Fibroblast of skin of left quadriceps (primary cell): ENCODE measurements at places on chromosomes 1 and 21.

DNA sequence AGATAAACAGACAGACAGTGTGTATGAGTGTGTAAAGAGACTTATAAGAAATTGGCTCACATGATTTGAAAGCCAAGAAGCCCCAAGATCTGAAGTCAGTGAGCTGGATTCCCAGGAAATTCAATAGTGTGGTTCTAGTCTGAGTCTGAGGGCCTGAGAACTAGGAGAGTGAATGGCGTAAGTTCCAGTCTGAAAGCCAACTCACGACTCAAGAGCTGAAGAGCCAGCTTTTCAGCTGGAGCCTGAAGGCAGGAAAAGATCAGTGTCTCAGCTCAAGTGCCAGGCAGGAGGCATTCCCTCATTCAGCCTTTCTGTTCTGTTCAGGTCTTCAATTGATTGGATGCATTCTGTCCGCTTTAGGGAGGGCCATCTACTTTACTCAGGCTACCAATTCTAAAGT, 257.2 kb downstream of the PLPP3 start:
- no peak for DNase-seq

GRCh38 chr1:1122078-1122811, 6.4 kb upstream of the C1orf159 start:
- peak; percentile 32 for DNase-seq

DNA sequence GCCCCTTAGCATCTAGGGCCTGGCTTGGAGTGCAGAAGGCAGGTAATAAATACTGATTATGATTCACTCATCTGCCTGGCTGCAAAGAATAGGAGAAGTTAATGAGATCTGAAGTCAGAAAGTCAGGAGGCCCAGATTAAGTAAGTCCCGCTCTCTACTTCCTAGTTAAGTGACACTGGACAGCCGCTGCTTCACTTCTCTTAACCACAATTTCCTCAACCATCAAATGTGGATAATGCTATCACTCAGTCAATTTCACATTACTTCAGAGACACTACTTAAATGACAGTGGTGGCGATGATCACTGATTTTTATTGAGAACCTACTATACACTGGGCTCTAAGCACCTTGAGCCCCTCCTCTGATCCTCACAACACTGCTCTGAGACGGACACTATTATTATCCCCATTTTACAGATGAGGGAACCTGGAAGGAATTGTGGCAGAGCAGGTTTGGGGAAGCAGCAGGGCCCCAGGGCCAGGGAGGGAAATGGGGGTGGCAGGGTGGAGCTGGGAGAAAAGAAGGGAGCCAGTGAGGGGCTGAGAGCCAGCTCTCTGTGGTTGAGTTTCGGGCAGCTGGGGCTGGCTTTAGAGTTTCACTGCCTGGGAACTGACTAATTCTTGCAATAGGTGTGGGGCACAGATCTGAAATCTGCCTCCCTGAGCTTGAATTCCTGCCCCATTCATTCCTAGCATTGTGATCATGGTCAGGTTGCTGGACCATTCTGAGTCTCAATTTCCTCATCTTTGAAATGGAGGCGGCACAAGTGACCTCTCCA, 2.4 kb upstream of the E2F2 start:
- DNase-seq = no peak

GRCh38 chr1:4796161-4797015, 142.0 kb downstream of the AJAP1 start:
- DNase-seq = no peak

DNA sequence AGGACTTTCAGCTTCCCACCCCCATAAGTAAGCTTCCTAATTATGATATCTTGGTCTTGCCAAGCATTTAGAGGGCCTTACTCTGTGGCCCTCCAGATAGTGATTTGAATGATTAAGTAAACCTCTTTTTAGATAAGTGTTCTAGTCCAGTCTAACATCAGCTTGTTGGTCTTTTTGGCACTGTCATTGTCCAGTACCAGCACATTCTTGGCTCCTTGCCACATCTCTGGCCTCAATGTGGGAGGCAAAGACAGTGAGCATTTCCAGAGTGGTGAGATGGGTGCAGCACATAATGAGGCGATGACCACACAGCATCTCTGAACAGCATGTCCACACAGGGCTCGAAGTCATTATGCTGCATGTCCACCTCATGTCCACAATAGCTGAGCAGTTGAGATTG, 6.1 kb downstream of the CAPZA1 start:
- no peak for DNase-seq

DNA sequence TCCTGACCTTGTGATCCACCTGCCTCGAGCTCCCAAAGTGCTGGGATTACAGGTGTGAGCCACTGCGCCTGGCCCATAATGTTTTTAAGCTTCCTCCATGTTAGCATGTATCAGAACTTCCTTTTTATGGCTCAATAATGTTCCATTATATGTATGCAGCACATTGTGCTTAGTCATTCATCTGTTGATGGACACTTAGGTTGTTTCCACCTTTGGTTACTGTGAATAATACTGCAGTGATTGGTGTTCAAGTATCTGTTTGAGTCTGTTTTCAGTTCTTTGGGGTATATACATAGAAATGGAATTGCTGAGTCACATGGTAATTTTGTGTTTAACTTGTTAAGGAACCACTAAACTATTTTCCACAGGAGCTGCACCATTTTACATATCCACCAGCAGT, 17.7 kb downstream of the CMPK1 start:
- no peak for DNase-seq

GRCh38 chr21:31426235-31426797, 82.3 kb upstream of the TIAM1 start:
- DNase-seq = no peak

GRCh38 chr1:225418059-225418458, 9.8 kb downstream of the LBR start:
- DNase-seq = no peak

DNA sequence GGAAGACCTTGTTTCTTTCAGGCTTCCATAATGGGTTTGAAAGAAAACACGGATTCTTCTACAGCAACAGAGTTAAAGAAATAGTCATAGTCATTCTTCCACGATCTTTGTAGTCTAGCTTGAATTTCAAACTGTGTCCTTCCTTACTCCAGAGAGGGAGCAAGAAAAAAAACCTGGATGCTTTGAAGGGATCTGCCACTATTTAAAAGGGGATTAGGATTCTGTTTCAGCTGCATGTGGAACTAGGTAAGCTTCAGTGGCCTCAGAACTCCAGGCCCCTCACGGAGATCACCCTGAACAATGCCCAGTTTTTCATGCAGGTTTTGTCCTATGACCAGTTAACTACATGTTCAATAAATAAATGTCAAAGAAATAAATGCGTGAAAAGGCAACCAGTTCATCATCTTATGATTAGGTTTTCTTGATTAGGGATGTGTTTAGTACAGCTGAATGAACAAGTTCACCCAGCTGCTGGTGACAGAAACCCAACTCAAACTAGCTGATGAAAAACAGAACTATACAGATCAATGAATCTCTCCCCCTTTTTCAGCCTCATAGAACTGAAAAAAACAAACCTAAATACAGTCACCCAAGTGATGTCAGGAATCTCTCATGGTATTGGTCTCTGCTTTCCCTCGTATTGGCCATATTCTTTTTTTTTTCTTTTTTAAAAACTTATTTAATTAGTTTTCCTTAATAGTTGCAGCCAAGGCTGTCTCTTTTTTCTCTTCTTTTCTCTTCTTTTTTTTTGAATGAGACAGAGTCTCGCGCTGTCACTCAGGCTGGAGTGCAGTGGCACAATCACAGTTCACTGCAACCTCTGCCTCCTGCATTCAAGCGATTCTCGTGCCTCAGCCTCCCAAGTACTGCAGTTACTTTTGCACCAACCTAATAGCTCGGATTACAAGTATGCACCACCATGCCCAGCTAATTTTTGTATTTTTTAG, 14.6 kb upstream of the MPZL1 start:
- no peak for DNase-seq

GRCh38 chr1:6317098-6317760, 56.3 kb upstream of the GPR153 start:
- no peak for DNase-seq

DNA sequence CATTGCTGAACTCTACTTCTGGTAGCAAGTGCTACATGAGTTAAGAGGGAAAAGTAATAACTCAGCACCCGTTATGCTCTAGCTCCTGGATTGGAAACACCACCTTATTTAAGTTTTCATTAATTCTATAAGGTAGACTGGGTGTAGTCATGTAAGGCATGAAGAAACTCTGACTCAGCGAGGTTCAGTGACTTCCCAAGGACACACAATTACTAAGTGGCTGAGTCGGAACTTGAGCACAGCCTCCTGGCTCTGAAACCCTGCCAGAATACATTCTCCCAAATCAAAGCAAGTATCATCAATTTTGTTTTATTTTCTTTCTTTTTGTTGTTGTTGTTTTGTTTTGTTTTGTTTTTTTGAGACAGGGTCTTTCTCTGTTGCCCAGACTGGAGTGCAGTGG, 29.1 kb upstream of the SCCPDH start:
- DNase-seq = no peak

GRCh38 chr1:212712451-212713303, 13.0 kb upstream of the BATF3 start:
- DNase-seq = peak; percentile 58

DNA sequence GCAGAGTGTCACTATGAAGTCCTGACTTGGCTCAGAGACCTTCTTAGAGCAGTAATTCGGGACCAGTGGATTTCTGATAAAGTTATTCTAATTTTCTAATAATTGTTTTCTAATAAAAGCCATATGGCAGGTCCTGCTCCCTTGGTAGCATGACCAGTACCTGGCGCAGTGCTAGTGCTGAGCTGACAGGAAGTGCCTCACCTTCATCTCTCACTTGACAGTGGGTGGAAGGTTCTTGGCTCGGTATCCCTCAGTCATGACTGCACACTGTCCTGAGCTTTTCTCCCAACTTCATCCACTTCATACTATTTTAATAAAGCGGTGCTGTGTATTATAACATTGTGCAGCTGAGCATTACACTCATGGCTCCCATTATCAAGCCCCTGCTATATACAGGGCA, 14.1 kb downstream of the VANGL1 start:
- DNase-seq = no peak

DNA sequence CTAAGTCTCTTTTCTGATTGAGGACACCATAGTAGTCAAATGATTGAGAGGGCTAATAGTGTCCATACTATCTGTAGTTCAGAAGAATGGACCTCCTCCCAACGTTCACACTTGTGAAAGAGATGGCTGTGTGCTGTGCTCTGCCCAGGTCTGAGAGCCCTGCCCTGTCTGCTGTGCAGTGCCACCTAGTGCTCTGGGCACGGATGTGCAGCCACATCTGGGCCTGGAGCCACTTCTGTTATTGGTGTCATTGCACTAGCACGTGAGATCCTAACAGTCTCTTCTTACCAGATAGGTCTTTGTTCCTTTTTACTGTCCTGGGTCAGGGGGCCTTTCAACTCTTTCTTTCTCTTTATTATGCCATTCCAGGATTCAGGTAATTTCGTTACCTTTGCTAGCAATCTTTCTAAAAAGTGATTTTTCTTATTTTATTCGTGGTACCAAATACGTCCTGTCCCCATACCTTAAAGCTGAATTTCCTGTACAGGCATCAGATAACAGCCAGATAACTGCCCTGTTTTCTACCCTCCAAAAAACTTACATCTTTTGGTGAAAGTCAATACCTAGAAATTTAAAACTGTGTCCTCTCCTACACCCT, 21.7 kb downstream of the INTS3 start:
- peak; percentile 49 for DNase-seq

DNA sequence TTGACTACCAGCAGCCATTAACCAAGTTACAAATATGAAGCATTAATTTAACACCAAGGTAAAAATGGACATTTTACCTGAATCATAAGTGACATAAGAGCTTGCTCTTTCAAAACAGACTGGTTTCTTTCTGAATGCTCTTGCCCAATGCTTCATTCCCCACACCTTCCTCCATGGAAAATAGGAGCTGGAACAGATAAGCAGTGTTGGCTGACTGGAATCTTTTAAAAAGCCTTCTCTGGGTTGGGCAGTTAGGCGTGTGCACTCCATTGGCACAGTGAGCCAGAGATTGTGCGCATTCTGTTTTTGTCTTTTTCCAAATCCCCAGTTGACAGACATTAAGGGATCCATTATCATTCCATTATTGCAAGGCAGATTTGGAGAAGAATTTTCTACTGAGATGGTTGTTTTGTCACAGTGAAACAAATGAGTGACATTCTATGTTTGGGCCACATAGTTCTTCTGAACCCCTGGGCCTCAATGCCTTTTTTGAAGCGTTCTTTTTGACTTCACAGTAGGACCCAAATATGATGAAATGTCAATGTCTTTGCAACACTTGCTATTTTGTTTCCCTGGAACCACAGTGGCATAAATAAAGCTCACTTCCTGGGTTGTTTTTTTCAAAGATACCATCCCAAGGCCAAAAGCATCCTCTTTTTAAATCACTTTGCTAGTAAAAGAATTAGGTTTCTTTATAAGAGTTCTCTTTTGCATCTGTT, 32.3 kb downstream of the LRRC8B start:
- DNase-seq = no peak

DNA sequence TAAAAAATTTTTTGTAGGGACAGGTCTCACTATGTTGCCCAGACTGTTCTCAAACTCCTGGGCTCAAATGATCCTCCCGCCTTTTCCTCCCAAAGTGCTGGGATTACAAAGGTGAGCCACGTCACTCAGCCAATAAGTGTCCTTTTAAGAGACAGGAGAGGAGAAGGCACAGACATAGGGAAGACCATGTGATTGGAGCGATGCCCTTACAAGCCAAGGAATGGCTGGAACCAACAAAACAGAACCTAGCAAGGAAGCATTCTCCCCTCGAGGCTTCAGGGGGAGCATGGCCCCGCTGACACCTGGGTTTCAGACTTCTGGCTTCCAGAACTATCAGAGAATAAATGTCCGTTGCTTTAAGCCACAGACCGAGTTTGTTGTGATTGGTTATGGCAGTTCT, 37.0 kb downstream of the NDUFS5 start:
- DNase-seq = no peak

GRCh38 chr1:107198561-107198960, 57.7 kb downstream of the NTNG1 start:
- no peak for DNase-seq

DNA sequence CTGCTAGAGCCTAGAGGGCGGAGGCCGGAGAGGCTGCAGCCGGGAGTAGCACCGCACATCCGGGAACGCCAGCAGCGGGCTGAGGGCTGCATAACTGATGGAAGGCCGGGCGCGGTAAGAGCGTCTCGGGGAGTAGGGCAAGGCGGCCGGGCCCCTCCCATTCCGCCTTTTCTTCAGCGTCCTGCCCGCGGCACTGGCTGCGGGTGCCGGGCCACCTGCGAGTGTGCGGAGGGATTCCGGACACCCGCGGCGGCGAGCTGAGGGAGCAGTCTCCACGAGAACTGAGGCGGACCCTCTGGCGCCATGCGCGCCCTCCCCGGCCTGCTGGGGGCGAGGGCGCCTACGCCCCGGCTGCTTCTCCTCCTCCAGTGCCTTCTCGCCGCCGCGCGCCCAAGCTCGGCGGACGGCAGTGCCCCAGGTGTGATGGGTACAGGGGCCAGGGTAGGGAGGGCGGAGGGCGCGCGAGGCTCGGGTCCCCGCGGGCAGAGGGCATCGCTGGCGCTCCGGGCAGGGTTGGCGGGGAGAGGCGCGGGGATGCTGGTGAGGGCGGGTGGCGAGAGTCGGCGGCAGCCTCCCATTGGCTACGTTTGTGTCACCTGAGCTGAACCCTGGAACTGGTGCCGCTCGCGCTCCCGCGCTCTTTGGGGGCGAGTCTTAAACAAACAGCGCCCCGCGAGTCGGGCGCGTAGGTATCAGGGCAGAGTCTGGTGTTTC, 334.4 kb downstream of the SRGAP2C start:
- no peak for DNase-seq
